ENCODE measurements at places on chromosomes 6 and 20.
A peak's percentile ranks its signal among the peaks of the same experiment; 100 is the strongest.

DNA sequence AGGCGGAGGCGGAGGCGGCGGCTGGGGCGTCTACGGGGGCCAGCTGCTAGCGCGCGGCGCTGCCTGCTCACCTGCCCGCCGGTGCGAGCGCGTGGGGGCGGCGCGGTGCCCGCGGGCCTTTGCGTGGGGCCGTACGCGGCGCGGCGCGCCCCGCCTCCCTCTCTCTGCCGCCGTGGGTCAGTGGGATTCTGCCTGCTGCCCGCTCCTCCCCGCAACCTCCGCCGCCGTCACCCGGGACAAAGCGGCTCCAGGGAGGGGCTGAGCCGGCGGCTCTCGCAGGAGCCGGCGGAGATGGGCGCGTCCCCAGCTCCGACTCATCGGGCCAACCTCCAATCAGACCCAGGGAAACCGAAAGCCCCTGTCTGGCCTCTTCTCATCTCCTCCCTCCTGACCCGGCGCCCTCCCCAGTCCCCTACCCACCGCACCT, at the start of gene RCAN2:
TSS of gene RCAN2 (minus strand) at position 249 of the 427 bp plus-strand sequence.
- DNase-seq, result peak; percentile 38

GRCh38 chr6:34017106-34017805, 128.6 kb downstream of the GRM4 start:
- DNase-seq, result no peak

DNA sequence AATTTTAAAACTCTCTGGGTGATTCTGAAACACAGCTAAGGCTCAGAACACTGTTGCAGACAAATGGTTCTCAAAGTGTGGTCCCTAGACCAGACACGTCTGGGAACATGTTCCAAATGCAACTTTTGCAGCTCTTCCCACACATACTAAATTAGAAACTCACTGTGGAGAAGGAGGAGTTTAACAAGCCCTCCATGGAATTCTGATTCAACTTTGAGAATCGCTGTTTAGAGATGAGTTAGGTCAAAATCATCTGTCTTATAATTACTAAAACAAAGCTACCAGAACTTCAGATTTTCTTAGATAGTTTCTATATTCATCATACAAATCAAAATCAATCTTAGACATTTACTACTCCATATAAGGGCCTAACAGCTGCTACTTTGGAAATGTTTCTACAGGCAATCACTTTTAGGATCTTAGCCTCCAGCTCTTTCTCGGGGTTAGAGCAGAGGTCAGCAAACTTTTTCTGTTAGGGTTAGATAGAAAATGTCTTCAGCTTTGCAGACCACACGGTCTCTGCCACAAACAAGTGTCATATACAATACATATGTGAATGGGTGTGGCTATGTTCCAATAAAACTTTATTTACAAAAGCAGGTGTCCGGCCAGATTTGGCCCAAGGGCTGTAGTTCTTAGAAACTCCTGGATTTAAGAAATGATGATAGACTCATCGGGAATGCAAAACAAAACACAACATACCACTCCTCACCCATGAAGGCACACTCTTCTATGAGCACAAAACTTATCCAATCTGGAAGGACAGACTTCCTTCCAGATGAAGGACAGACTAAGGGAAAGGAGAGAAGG, 50.0 kb upstream of the ARHGAP18 start:
- DNase-seq, result no peak

- peak; percentile 21 for DNase-seq
Measured at GRCh38 chr6:125050663-125051318, 88.6 kb downstream of the RNF217 start.

DNA sequence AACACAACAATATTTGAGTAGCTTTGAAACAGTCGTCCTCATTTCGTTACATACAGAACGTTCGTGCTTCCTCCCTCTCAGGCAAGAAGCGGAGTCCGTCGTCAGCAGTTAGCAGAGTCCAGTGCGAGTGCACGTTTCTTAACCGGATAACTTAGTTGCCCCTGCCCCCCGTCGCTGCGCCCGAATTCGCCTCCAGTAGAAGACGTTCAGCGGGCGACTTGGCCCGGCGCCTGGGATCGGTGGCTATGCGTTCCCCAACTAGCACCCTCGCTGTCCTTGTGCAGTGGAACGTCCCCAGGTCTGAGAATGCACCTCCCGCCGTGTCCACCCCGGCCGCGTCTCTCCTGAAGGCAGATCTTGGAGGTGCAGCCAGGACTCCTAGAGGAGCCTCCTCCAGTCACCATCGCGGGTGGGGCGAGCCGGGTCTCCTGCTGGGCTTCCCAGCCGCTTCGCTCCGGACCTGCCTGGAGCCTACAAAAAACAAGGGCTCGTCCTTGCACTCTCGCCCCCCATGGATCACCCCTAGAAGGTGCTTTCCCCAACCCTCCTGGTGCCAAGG, 910 bp upstream of the PCSK2 start:
- DNase-seq, result no peak

- no peak for DNase-seq
Measured at GRCh38 chr6:122052346-122052900, 347.0 kb upstream of the HSF2 start.

DNA sequence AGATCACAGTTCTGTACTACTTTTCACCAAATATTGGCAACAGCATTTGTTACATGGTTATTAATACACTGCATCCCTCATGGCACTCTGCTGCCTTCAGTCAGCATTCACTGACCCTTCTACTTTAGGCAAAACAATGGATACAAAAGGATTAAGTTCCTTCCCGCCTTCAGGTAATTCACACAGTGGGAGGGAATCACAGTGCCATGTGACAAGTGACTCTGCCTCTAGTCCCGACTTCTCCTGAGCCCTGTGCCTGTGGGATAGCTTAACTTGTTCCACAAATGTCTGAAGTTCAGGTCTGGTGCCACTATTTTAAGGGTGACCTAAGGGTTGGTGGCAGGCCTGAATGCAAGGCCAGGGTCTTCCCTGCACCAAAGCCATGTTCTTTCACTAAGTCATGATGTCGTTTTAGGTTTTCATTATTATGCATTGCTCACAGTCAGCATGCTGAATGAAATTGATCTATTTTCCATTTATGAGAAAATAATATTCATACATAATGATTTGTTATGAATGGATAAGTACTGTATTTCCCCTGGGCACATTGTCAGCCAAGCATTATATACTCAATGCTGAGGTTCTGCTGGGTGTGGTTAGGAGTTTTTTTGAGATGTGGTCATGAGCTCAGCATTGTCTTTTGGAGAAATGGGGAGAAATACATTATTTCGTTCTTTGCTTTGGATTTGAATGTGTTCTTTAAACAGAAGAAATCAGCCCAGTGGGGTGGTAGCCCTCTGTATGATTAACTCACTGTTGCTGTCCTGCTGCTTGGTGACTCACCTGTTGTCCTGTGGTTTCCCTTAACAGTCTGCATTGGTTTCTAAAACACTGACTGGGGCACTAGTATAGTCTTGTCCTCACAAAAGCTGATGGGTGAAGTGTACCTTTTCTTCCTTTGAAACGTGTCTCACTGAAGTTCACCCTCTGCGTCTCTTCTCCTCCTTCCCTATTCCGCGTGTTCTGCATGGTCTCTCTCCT, 66.4 kb downstream of the AFDN start:
- DNase-seq, result no peak

DNA sequence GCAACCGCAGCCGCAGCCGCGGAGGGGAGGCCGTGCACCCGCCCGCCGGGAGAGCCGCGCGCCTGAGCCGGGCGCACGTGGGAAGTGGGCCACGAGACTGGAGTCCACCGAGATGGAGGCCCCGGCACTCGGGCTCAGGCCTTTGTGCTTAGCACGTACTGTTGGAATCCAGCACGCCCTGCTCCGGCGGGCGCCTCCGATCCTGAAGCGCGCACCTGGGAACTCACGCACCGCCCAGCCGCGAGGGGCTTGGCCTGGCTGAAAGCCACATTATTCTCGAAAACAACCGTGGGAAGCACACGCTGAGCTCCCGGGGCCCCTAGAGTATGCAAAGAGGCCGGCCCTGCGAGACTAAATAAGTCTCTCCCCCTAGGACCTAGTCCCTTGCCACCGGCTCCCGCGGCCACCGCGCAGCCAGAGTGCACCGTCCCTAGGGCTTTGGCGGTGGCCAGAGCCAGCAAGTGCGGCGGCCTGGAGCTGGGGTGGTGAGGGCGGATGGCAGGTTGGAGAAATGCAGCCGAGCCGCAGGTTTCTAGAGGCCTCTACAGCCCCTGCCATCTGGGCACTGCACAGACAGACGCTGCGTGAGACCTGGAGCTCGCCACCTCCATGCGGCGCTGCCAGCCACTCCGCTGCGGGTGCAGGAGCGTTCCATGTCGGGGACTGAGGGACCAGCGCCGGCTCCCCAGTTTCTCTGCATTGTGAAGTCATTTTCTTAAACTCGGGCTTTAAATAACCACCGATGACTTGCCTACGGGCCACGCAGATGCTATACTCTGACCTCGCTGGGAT, 42.0 kb upstream of the LY86 start:
- peak; percentile 22 for DNase-seq

DNA sequence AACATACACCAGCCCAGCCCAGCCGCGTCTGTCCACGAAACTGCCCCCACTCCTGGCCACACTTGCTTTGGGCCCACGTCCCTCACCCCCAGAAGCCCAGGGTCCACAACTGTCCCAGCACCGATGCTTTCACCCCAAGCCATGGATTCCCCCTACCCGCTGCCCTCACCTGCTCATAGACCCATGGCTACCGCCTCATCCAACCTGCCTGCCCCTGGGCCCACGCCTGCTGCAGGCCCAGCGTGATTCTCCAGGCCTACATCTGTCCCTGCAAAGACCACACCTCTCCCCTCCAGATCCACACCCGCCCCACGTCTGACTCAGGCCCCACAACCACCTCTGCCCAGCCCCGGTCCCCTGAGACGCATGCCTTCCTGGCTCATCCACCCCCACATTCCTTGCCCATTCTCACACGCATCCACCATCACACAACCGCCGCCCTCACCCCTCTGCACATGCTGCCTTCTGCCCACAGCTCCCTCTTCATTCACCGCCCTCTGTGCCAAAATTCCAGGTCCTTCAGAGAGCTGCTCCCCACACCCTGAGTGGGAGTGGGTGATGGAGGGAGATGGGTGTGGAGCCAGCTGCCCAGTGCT, 86.7 kb downstream of the GRM4 start:
- no peak for DNase-seq

DNA sequence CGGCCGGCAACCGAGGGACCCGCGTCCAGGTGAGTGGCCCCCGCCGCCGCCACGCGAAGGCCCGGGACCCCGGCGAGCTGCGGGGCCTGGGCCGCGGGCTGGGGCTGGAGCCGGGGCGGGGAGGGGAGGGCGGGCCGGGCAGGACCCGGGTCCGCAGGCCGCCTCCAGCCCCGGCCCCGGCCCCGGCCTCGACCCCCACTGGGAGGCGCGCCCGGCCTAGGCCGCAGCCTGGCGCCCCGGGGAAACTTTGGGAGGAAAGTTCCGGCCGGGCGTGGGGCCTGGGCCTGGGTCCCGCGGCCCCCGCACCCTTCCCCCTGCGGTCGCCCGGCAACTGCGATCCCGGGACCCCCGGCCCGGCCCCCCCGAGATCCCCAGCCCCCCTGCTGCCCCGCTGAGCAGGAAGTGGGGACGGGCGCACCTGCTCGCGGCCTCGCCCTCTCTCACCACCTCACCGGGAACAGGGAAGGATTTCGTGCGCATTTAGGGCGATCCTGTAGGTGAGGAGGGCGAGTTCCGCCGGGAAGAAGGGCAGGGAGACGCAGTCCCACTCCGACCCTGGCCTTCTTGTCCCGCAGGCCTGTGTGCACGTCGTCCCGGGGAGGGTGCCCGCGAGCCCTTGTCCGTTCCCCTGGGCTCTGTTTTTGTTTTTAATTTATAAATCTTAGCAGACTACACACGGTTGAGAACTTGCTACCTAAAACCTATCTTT, 402 bp downstream of the OSBPL2 start:
- no peak for DNase-seq

- DNase-seq, result peak; percentile 59
Measured at GRCh38 chr6:89146718-89147700, 1.2 kb downstream of the PM20D2 start.

DNA sequence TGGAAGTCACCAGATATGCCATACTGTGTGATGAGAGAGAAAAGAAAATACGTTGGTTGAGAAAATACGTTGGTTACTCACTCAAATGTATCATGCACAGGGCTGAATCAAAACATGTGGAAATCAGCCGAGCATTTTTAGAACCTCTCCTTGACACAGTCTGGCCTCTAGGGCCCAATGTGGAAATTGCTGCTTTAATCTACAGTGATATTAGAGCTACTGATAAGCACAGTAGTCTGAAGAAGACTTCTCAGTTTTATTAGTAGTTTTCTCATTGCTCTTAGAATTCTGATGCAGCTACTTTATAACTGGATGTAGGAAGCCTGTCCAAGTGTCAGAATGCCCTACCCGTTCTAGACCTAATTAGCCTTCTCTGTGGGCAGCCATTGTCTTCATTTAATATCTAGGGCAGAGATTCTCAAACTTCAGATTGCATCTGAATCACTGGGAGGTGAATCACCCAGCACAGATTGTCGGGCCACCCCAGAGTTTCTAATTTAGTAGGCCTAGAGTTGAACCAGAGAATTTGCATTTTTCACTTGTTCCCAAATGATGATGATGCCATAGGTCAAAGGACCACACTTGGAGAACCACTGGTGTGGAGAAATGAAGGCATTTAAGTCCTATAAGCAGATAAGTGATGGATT, 229.1 kb downstream of the PLCB1 start:
- DNase-seq, result no peak

All from umbilical cord (tissue), 2 donors.